ENCODE measurements at places on chromosomes 3 and 15. TPM values are rescaled to one million over a fixed set of nuclear protein-coding genes. Genes with fewer than 3 reads are reported as not detected.

DNA sequence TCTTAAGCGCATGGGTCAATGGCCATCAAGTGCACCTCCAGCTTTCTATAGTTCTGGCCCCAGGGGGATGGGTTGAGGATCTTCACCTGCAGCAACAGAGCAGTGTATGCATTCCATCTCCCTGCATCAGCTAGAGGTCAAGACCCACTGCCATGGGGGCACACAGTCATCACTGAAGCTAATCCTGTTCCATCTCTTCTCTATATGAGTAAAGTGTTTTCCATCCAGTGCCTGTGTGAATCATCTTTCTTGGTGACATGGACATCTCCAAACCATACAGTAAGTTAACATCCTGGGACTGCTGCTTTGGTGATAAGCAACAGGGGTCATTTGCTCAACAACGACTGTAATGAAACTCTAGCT, 4.4 kb upstream of the ENTPD3 start:
- H3K36me3 ChIP-seq, result no peaks in the 10 kb centered on the region
- no peak overlapping the region for H3K4me3 ChIP-seq
- peaks cover 2% of the 10 kb centered on the region for H3K4me1 ChIP-seq
- no peak overlapping the region for H3K27ac ChIP-seq
- H3K27me3 ChIP-seq, result no peaks in the 10 kb centered on the region

- H3K27ac ChIP-seq, result no peak overlapping the region
- H3K4me1 ChIP-seq, result peaks cover 5% of the 10 kb centered on the region
- H3K4me3 ChIP-seq, result no peak overlapping the region
- DNase-seq, result no peak
These were observed 100.7 kb downstream of the FBN1 start for GRCh38 chr15:48544778-48545177.

DNA sequence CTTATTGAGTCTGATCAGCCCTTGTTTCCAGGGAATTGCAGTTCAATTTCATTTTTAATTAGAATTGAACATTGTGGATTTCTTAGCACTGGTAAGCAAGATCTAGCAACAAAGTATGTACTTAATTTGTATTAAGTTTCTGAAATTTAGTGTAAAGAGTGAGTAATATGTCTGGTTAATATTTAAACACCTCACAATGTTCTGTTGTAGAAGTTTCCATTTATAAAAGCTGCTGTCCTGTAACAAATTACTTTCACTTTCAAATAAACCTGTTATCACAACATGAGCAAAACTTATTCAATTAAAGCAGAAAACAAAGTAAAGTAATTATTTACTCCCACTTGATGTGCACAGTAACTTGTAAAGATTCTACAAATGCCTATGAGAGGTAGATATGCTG, 448.5 kb downstream of the NAALADL2 start:
- no peaks in the 10 kb centered on the region for H3K36me3 ChIP-seq
- H3K27me3 ChIP-seq, result no peaks in the 10 kb centered on the region
- no peak overlapping the region for H3K4me3 ChIP-seq
- H3K27ac ChIP-seq, result no peak overlapping the region

- no peaks in the 10 kb centered on the region for H3K27me3 ChIP-seq
- no peaks in the 10 kb centered on the region for H3K4me1 ChIP-seq
- DNase-seq, result no peak
- no peak overlapping the region for H3K4me3 ChIP-seq
- no peak overlapping the region for H3K27ac ChIP-seq
- no peaks in the 10 kb centered on the region for H3K36me3 ChIP-seq
These were observed 33.6 kb downstream of the GPR171 start for GRCh38 chr3:151169262-151169947.

DNA sequence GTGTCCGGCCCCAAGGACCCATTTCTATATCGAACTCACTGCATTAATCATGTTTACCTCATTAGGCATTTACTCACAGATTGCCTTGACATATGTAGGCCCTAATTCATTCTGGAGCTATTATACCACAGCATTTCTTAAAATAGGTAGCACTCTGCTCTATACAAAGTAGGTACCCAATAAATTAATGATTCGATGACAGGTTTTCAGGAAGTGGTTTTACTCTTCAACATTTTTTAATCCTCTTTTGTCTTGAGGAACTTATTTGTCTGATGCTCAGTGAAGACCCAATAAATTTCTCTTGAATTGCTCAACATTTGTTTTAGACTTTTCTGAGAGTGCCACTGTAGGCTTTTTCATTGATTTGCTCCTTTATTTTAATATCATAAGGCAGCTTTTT, 12.1 kb downstream of the TGFBR2 start:
- no peak for DNase-seq
- peaks cover 2% of the 10 kb centered on the region for H3K4me1 ChIP-seq
- no peak overlapping the region for H3K27ac ChIP-seq
- H3K36me3 ChIP-seq, result no peaks in the 10 kb centered on the region

Gene BFSP2
- not detected for total RNA-seq

Gene CEP63
- total RNA-seq, result 22.8 TPM

Gene LDHAL6B
- total RNA-seq, result not detected

Gene CHL1
- 20.8 TPM for total RNA-seq

All from ovary (tissue), 10 donors.